ENCODE measurements at places on chromosomes 4 and X.

DNA sequence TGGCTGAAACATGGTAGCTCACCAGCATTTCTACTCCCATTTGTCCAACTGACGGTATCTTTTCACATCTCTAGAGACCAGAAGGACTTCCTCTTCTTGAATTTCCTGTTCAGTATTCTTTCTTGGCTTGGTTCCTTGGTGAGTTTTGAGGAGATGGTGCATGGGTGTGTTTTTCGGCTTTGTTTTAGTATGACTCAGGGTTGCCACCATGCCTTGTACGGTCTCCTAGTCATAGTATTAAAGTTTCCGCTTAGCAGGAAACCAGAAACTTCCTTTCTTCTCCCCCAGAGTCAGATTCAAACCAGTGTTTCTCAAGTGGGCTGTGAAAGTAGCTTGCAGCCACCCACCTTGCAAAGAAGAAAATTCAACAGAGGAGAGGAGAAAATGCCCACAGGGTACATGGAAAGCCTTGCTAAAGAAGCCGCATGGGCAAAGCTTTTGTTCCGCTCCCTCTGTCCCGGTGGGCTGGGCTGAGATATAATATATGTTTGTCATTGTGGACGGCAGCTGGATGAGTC, 5.7 kb downstream of the CD99 start:
- DNase-seq, result no peak

- DNase-seq, result no peak
These were observed 241.7 kb upstream of the TLL1 start for GRCh38 chr4:165631208-165631894.

DNA sequence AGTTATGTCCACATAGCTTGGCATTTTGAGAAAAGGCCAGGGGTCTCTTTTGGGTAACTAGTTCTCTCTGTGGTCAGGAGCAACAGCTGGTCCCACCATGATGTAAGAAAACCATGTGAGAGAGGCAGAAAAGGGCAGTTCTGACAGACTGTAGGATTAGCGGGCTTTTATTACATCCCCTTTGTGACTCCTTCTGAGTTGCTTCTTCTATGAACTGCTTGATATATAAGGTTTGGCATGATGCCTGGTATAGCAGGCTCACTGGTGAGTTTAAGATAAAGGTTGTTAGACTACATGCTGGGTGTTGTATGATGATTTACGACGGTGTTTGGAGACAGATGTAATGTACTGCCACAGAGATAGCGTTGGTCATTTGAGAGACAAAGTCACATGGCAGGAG, 2308.1 kb upstream of the AGA start:
- no peak for DNase-seq

DNA sequence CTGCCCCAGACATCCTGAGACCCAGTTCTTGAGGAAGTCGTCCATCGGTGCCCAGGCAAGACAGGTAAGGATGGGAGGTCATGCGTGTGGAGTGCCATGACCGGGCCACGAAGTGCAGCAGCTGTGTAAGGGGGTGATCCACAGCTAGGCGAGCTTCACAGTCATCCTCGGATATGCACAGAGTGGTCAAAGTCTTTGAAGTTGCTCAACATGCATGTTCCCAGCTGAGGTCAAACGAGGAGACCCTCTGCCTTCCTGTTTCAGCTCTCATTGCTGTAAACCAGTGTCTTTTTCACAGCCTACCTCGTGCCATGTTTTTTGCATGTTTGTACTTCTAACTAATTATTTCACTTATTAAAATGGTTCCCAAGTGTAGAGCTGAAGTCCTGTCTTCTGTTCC, 109.9 kb upstream of the TBL1X start:
- no peak for DNase-seq

DNA sequence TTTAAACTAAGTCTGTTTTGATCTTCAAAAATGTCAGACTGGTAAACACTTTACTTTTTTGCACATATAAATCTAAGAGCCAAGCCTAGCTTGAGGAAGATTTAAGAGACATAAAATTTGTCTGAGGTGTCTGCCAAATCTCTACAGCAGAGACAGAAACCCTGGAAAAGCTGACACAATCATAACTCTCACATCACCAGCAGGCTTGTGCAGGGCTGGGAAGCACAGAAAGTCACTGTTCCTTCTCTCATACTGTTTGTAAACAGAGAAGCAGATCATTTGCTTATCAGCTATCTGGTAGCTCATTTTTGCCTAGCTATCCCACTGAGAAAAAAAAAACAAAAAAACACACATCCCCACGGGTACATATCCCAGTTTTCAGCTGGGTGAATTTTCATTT, 7.0 kb downstream of the ENOX2 start:
- DNase-seq, result no peak

GRCh38 chr4:68734095-68734494, 63.6 kb upstream of the UGT2B15 start:
- no peak for DNase-seq

GRCh38 chr4:8185930-8186329, 13.2 kb upstream of the SH3TC1 start:
- DNase-seq, result no peak

GRCh38 chr4:155935389-155935986, 18.2 kb downstream of the CTSO start:
- DNase-seq, result no peak

DNA sequence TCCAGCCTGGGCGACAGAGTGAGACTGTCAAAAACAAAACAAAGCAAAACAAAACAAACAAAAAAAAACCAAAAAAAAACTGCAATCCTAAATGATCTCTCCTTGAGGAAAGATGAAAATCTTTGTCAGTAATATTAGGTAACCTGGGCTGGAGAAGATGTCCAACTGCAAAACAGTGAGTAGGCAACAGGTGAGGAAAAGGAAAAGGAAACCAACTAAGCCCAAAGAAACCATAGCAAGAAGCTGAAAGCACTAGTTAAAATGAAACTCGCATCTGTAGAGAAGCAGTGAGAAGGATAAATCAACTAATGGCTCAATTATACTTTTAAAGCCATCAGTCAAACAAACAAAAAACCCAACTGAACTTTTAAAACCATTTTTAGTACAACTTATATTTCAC, 54.2 kb downstream of the ENOX2 start:
- no peak for DNase-seq

- no peak for DNase-seq
These were observed 20.5 kb downstream of the MND1 start for GRCh38 chr4:153365003-153365402.

GRCh38 chr4:69749771-69750170, 10.6 kb downstream of the SULT1B1 start:
- DNase-seq, result no peak

DNA sequence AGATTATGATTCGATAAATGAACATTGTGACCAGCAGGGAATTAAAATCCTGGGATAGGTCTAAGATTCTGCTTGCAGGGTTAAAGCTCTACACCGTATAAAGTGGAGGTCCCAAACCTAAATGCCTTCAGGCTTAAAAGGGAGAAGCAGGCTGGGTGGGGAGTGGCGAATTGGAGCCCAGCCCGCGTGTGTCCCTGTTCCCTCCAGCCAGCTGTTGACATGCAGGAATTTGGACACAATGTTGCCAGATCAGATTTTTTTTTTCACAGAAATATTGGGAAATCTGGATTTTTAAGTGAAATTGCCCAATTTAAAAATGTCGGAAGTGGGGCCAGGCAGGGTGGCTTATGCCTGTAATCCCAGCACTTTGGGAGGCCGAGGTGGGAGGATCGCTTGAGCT, 60.5 kb downstream of the ELF4 start:
- no peak for DNase-seq

DNA sequence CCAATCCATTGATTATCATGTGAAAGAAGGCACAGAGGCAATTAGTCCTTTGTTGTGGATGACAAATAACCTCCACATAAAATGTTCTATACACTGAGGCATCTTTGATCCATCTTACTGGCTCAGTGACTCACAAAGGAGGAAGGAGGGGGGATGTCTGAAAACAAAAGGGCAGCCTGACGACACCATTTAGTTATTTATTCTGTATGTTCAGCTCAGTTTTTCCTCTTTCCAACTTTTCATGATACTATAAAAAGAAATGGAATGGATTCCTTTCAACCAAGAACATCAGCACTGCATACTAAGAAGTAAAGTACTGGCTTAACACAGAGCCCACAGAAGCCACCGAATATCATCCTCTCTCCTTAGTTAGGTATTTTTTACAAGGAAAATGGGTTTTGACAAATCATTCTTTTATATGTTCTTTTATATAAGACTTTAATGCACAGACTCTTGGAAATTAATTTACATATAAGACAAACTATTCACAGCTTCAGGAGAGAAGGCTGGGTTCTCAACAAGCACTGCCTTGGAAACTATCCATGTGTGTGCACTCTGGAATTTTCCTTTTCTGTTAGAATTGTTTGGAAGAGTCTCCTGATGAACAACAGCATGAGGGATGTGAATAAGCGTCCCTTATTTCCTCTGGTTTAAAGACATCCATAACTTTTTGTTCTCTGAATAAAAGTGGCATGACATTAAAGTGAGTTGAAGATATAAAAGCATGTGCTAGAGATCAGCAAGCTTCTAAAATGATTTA, 135.6 kb downstream of the TSPAN5 start:
- DNase-seq, result no peak

- DNase-seq, result no peak
These were observed 2332.4 kb downstream of the ARAP2 start for GRCh38 chr4:33911959-33912358.

DNA sequence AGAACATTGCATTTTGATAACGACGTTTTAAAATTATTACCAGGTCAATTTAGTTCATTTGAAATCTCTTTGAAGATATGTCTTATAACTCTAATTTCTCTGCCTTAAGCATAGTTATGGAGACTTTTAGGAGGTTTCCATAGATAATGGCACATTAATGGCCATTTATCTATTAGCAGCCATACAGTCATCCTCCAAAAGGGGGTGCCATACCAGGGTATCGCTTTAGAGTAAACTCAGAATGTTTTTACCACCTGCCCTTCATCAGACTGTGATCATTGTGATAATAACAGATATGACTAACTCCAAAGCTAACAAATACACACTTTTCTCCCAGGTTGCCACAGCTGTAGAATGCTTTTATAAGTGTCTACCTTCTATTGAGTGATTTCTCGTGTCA, 461.5 kb downstream of the FSTL5 start:
- DNase-seq, result no peak

- DNase-seq, result no peak
These were observed 630.1 kb upstream of the EPHA5 start for GRCh38 chr4:66300336-66300934.

DNA sequence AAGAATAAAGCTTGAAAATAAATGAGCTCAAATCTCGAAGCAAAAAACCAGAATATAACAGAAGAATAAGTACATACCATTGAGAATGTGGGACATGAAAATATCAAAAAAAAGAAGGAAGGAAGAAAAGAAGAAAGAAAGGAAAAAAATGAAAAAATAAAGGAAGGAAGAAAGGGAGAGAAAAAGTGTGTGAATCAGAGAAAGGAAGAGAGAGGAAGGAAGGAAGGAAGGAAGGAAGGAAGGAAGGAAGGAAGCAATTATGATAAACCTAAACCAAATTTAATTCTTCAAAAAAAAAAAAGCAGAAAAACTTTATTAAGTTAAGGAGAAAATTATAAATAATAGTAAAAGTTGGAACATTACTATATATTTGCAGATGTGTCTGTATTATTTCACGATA, 949.8 kb downstream of the NLGN4X start:
- DNase-seq, result no peak

DNA sequence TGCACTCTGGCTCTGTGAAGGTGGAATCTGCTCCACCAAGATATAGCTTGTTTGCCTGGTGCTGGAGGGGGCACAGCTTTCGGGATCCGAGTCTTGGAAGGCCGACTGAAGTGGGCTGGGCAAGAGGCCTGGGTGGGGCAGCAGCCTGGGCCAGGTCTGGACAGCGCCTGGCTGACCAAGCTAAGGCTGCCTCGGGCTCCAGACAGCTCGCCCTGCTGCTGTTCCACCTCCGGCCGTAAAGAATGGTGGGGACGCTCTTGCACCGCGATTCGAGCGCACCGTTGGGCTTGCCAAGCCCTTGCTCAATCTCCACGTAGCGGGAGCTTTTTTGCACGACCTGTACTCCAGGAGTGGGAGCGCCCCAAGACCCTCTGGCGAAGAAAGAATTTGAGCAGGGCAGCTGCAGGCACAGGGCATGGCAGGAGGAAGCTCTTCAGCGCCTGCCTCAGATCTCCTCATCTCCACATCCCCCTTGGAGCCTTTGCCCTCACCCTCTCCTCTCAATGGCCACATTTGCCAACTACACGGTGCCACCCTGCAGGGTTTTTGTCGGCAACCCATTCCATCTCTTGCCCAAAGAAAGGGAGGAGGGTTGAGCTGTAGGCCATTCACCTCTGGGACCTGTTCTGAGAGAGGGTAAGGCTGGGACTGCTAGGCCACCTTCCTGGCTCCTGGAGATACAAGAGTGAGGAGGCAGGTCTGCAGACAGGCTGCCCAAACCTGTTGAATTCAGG, 18.9 kb downstream of the CNGA2 start:
- no peak for DNase-seq

GRCh38 chr4:7073526-7074390, 5.9 kb upstream of the GRPEL1 start:
- DNase-seq, result no peak

DNA sequence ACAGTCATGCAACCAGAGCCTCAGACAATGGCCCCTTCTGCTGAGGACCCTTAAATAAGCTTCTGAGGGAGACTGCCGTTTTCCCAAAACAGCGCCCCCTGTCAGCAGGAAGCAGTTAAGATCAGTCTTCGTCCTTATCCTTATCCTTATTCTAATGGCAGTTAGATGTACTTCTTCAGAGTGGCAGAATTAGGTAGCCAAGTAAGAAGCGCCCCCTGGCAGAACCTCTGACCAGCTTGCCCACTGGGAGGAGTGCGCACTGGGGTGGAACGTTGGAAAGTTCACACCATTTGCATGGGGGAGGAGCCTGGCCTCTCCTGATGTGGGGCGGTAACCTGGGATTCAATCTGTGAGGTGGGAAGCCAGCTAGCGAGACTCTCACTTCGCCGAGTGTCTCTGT, 133.6 kb upstream of the QRFPR start:
- no peak for DNase-seq

GRCh38 chrX:148995661-148996060, 495.2 kb downstream of the AFF2 start:
- DNase-seq, result no peak

DNA sequence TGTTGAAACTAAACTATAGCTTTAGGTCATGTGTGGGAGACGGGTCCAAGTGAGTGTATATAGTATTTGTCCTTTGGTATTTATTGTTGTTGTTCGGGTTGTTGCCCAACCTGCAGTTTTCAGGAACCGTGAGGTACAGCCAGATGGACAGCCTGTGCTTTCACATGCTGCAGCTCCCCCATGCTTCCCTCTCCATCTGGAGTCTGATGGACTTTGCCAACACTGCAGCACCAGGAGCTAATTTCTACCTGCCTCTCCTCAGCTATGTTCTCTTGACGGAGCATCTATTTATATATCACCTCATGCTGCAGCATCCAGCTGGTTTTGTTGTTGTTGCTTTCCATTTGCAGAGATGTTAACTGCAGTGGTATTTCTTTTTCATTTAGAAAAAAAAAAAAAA, 80.1 kb downstream of the TLL1 start:
- DNase-seq, result no peak

DNA sequence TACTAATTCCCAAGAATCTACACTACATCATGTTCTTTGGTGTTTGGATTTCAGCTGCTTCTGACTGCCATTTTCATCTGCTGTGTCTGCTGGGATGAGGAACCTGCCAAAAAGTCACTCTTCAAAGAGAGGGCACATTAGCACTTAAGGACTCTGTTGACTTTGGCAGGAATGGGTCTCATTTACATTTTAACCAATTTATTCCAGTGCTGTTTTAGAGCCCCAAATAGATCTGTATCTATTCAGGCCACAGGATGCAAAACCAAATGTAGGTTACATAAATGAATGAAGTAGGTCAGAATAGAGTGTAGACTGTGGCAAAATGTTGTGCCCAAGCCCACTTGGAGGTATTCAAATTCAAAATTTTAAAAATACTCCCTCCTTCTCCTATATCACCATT, 14.4 kb downstream of the TXK start:
- no peak for DNase-seq

All from right renal cortex interstitium (tissue), 3 donors.